Stimulated activated CD4-positive, alpha-beta T cell treated with anti-CD3 and anti-CD28 coated beads, Interleukin-2, amount 100 ng/mL, for 4 hours (primary cell): ENCODE measurements at places on chromosomes 1 and 21.

GRCh38 chr1:219965285-219966070 is 37.1 kb upstream of the SLC30A10 start:
- DNase-seq: no peak

- no peak for DNase-seq
Observed at GRCh38 chr1:111446967-111447892, 1.8 kb downstream of the WDR77 start.

DNA sequence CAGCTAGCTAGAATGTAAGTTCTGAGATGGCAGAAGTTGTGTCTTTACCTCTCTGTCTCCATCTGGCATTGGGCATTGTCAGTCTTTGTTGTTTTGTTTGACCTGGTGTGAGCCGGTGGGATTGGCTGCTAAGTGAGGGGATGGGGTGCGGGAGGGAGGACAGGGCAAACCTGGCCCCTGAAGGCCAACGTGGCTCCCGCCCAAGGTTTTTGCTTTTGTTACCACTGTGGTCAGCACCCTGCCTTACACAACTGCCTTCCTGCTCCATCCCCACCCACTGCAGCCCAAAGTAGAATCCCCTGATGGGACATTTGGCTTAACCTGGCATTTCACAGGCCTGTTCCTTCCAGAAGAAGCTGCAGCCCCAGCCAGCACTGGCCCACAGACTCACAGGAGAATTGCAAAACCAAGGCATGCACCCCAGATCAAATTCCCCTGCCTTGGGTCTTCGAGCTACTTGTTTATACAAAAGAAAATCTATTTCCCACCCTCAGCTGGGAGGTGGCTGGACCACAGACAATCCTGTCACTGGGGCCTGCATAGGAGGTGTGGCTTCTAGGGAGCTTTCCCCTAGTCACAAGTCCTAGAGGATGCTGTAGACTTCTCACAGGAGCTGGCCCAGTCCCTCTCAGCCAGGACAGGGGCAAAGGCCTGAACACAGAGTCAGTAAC is 147.5 kb downstream of the TRABD2B start:
- DNase-seq: no peak

DNA sequence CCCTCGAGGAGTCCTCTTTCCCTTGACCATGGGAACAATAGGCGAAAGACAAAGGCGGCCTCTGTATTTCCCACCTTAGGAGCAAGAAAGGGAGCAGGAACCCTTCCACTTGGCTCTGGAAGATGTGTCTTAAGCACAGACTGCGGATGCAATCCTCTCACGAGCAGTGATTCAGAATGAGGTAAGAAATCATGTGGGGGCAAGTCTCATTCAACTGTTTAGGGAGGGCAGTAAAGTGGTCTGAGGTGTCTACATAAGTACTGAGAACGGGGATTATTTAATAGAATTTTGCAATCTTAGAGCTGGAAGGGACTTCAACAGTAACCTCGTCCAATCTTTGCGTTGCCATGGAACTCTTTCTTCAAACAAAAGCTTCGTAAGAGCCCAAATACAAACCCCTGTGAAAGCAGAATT is 1.6 kb upstream of the DYRK3 start:
- no peak for DNase-seq

GRCh38 chr1:10181154-10181553 is 29.2 kb upstream of the KIF1B start:
- DNase-seq: no peak

GRCh38 chr1:181919542-181919941 is 142.0 kb downstream of the ZNF648 start:
- no peak for DNase-seq

DNA sequence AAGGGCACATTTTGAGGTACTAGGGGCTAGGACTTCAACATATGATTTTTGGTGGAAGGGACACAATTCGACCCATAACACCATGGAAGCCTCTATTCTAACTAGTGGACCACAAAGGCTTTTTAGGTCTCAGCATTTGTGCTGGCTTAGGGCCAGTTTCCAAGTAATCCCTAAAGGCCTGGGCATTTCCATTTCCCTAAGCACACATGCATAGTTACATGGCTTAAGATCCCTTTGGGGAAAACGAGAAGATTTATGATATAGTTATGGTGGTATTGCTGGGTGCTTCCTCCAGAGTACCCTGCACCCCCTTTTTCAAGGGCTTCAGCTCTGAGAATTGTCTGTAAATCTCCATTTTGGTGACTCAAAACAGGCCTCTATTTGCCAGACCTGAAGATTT is 28.2 kb upstream of the TMEM54 start:
- DNase-seq: no peak

DNA sequence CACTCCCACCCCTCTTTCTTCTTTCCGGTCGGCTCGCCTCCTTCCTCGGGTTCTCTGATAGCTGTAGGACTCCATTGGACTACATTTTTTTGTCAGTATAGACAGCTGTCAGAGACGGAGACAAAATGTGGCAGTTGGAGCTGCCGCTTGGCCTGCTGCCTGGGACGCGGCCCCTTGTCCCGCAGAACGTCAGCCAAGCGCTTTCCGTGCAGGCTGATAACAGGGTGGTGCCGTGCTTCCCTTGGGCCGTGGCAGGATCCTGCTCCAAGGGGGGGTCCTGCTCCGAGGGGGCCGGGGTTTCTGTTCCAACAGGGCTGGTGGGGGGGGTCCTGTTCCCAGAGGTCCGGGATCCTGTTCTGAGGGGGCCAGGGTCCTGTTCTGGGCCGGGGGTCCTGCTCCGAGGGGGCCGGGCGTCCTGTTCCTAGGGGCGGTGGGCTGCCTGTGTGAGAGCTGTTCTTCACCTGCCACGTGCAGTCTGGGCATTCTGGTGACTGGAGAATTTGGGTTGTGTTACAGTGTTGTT is 4.9 kb downstream of the SKI start:
- DNase-seq: no peak

- DNase-seq: no peak
Observed at GRCh38 chr1:110235834-110236682, 25.9 kb downstream of the KCNC4 start.

DNA sequence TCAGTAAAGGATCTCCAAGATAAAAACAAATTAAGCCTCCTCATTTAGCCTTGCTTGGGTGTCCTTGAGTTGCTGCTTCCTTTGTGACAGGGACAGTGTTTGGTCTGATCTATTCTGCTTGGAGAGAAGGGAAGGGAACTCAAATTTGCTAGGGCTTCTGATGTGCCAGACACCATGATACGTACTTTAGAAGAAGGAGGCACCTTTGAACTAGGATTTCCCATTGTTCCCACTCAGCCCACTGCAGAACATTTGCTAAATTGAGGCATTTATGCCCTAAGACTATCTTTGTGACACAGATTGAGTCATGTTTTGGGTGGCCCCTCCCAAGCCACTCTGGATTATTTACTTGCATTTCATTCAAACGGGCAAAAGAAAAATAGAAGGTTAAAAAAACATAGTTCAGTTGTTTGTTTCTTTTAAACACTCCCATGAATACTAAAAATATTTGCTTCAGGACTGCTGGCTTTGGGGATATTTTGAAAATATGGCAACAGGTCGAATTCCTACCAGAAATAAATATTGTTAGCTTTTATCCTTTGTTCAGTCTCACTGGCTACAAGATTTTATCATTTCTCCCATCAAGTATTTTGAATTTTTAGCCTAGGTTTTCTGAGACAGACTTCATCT is 81.9 kb upstream of the WLS start:
- no peak for DNase-seq

- no peak for DNase-seq
Observed at GRCh38 chr1:209388358-209388757, 195.2 kb upstream of the CAMK1G start.

DNA sequence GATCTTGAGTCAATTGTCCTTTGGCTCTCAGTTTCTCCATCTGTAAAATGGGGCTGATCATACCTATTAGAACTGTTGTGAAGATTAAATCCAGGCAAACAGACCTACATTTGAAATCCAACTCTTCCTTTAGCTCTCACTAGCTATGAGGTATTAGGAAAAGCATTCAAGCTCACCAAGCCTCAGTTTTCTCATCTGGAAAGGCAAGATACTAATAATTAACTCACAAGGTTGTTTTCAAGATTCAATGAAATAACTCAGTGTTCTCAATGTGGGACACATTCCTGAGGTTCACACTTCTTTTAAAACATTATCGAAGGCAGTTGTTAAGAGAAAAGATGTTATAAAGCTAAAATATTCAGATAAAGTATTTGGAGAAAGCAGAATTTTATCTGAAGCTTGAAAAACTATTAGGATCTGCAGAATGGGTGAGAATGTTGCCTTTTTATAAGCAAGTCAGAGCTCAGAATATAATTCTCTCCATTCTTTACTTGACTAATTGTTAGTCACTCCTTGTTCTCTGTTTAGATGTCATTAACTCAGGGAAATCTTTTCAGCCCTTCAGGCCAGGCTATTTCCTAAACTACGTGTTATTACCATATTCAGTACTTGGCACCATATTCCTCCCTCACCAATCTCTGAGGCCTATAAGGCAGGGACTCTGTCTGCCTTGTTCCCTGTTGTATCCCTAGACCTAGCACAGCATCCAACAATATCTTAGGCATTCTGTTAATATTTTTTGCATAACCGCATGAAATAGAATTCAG is 72.0 kb upstream of the VAV3 start:
- no peak for DNase-seq

GRCh38 chr1:203797948-203798655 is 2.7 kb downstream of the ZBED6 start:
- DNase-seq: no peak

GRCh38 chr1:116981521-116982037 is 20.0 kb upstream of the CD101 start:
- no peak for DNase-seq

DNA sequence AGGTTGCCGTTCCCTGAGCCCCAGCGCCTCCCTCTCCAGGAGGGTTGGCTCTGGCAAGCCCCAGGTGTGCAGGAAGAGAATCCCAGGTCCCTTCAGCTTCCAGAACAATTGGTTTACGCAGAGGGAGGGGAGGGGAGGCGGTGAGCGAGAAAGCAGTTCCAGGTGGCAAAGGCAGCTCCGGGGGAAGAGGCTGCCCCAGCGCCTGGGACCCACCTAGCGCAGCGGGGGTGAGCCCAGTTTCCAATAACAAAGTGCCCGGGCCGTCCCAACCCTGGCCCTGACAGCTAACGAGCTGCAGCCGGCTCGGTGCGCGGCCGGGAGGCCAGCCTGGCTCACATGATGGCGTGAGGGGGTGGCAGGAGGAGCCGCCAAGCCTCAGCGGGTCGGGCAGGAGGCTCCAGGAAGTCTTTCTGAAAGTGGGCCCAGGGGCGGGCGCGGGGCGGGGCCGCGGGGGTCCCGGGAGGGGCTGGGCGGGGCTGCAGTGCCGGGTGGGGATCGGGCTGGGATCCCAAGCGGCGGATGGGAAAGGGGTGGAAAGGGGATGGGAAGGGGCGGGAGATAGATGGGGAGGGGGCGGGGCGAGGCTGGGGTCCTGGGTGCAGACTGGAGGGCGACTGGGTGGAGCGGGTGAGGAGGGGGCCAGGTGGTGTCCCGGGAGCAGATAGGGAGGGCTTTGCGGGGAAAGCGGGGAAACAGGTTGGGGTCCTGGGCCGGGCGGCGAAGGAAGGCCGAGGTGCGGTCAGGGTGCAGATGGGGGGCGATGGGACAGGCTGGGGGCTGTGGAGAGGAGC is 22.8 kb downstream of the DHRS3 start:
- DNase-seq: no peak

- no peak for DNase-seq
Observed at GRCh38 chr21:28445141-28445830, 547.4 kb downstream of the LTN1 start.

GRCh38 chr1:100414693-100415497 is 62.6 kb downstream of the CDC14A start:
- no peak for DNase-seq

DNA sequence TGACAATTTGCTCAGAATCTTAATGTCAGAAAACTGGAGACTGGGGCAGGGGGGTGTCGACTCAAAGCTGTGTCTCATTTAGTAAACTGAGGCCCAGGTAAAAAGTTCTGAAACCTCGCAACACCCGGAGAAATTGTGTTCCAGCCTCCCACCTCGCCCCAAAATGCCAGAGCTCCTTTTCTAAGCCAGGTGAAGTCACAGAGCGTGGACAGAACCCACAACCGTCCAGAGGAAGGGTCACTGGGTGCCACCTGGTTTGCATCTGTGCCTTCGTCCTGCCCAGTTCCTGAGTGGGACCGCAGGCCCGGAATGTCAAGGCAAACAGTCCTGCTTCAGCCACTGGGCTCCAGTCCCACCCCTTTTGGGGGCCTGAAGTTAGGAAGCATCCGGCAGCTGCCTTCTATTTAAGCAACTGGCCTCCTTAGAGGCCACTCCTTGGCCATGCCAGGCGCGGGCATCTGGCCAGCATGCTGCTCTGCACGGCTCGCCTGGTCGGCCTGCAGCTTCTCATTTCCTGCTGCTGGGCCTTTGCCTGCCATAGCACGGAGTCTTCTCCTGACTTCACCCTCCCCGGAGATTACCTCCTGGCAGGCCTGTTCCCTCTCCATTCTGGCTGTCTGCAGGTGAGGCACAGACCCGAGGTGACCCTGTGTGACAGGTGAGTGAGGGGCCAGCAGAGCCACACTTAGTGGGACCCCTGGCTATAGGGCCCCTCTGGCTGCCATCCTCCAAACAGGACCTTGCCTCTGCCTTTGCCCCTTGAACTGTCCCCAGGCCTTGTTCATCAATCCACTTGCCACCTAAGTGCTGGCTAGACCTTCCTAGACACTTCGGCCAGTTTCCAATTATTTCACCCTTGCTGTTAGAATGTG is at the start of gene TAS1R1:
Gene TAS1R1 (plus strand): TSS at position 401 of the 872 bp plus-strand sequence. CDS start 67 bp downstream, at position 468.
- DNase-seq: no peak

- no peak for DNase-seq
Observed at GRCh38 chr1:92410706-92411105, 76.0 kb downstream of the GFI1 start.

DNA sequence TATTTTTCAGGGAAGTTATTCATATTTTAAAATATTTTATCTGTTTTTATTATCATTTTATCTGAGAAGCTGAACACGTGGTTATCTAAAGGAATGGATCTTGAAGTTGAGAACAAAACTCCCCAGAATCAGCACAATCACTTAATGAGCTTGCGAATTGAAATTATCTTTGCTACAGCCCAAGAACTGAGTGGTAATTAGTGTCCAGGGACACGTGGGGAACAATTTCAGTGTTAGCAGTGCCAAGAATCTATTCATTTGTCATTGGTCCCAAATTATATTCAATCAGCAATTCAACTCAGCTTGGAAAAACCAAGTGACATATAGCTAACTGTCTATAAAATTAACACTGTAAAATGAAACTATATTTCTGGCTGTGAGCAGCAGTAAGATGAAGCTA is 197.6 kb upstream of the UBE2U start:
- DNase-seq: no peak

DNA sequence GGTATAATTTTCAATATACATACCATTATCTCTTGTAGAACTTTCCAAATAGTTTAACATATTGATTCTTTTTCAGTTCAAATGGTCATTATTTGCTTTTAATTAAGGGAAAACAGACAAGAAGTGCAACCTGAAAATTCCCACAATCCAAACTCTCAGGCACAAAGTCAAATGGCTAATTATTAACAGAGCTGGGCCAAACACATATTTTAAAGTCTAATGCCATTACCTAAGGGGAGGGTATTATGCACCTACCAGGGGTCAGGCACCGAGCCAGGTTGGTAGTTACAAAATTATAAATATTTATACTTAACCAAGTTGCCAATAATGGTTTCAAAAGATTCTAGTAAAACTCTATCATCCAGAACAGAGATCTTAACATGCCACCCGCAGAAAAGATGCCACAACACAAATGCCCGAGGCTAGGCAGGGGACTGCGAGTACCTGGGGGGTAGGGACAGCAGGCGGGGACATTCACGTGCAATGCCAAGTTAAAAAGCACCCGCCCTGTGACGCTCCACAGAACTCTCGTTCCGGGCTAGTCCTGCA is 15.0 kb downstream of the LBR start:
- no peak for DNase-seq
